RWPE1 (cell line): ENCODE measurements at places on chromosomes 16 and 17.

DNA sequence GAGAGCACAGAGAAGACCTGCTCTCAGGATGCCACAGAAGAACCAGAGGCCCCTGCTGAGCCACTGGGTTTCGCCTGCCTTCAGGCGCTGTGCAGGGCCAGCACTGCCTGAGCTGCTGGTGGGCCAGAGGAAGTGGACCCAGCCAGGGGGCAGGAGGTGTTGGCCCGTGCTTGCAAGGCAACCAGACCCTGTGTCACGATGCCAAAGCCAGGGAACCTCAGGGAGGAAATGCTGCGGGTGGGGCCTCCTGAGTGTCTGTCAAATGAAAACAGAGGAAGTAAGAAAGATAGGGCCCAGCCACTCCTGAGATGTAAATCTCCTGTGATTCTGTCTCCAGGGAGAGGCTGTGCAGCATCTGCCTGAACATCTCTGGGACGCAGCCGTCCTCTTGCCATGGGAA is 58.1 kb upstream of the ADORA2B start:
- no peak for DNase-seq

GRCh38 chr16:81095653-81095952 is 592 bp downstream of the GCSH start:
- no peak for DNase-seq

DNA sequence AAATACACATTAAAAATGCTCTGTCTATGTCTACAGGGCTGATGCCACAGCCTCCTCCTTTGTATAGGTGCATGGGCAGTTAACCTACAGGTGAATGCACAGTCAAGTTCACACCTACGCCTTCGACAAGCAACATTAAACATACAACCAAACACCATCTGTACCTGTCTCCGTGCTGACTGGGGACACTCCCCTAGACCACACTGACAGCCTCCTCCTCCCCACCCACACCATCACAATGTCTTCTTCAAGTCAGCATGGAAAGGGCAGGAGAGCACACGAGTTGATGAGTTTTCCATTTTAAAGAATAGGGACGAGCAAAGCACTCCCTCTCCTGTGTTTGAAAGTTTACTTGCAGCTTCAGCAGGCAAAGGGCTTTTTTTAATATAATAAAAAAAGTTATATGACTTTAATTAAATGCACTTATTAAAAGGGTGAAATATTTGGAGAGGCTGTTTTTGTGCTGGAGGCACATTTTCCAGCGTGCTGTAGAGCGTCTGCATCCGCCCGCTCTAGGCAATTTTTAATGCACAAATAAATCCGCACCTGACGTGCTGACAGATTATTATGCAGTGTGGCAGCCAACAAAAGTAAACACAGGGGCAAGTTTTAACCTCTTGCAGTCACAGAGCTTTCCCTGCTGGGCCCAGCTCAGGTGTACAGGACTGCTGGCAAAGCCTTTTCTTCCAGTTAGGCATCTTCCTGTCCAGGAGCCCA is 367.9 kb downstream of the SOX9 start:
- DNase-seq, result no peak

GRCh38 chr17:63703029-63703428 is 3.1 kb upstream of the LIMD2 start:
- no peak for DNase-seq

DNA sequence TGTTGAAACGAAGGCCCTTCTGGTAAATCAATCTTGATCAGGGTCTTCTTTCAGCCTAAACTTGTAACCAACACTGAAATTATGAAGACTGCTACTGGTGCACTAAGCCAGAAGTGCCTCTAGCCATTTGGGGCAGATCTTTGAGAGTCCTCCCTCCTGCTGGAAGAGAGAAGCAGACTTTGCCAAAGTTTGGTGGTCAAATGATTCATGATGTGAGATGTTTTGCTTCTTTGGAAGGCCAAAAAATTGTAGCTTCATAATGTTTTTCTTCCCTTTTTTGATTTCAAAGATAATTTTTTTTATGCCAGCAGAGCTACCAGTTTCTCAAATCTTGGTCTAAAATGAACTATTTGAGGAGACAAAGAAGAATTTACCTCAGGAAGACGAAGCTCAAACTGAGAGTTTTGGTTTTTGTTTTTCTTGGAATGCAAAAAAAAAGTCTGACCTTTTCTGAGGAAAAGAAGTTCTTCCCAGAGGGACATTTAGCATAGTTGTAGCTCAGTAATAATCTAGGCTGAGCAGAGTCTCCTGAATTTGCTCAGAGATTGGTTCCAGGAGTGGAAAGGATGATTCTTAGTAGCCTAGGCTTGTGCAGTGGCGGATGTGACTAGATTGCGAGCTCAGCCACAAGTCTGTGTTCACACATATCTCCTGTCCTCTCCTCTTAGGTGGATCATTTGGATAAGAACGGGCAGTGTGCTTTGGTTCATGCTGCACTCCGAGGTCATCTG is 50.9 kb downstream of the CYB561 start:
- DNase-seq, result no peak

DNA sequence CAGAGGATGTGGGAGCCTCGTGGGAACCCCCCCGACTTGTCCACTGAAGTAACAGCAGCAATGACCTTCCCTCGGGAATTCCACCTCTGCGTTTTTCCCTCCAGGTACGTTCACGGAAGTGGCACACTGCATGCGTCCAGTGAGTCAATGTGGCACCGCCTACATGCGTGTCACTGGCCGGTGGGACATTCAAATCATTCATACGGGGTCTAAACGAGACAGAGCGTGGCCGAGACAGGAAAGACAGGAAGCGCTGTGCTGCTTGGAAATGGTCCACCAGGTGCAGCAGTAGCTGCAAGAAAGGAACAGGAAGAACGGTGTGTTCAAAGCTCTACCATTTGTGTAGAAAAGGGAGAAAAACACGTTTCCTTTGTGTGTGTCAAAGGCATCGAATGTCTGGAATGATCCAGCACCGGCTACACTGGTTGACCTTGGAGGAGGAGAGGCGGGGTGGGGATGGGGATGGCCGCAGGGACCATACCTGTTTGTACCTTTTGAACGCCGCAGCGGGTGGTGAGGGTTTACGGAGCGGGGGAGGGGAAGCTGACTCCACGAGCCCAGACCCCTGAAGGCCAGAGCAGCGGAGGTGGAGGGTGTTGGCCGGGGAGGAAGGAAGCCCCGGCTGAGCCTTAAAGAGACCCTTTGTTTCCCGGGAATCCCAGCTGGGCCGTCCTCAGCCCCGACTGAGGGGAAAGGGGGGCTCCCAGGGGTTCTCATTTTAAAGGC is 1.7 kb upstream of the PGAP6 start:
- no peak for DNase-seq

- peak; percentile 76 for DNase-seq
Observed at GRCh38 chr17:50893183-50893993, 27.2 kb upstream of the TOB1 start.

GRCh38 chr16:30761427-30761927 is 385 bp downstream of the CFAP119 start:
- peak; percentile 30 for DNase-seq
